ENCODE measurements at places on chromosomes 6 and 20.

DNA sequence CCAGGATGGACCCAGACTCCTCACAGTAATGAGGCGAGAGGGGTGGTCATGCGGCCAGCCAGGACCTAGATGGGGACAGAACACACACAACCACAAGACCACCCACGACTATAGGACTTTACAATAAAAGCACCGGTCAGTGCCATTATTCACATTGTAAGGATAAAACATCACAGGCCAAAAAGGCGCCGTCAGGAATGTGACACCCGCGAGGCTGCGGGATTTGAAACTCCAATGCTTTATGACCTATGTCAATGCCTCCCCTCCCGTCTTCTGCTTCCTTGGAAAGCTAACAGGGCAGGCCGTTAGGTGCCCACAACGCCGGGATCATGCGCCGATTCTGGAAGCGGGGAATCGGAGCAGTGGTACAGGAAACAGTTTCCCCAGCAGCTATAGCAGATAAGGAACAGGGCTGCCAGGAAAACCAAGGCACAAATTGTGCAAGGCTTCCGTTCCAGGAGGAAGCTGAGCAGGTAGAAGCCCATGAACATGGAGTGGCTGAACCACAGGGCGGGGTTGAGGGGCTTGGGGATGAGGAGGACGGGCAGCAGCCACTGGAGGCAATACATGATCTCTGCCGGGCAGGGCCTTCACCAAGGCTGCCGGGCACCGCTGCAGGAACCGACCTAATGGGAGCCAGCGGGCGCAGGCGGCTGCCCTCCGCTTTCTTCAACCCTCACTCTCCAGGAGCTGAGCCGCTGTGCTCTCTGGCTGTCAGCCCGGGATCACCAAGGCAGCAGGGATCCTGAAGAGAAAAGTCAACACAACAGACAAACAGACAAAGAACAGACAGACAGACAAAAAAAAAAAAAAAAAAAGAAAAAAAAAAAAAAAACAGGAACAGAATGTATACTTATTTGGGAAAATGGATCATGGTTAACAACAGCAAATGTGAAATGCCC is 2.2 kb upstream of the NNAT start:
- no peak for DNase-seq

DNA sequence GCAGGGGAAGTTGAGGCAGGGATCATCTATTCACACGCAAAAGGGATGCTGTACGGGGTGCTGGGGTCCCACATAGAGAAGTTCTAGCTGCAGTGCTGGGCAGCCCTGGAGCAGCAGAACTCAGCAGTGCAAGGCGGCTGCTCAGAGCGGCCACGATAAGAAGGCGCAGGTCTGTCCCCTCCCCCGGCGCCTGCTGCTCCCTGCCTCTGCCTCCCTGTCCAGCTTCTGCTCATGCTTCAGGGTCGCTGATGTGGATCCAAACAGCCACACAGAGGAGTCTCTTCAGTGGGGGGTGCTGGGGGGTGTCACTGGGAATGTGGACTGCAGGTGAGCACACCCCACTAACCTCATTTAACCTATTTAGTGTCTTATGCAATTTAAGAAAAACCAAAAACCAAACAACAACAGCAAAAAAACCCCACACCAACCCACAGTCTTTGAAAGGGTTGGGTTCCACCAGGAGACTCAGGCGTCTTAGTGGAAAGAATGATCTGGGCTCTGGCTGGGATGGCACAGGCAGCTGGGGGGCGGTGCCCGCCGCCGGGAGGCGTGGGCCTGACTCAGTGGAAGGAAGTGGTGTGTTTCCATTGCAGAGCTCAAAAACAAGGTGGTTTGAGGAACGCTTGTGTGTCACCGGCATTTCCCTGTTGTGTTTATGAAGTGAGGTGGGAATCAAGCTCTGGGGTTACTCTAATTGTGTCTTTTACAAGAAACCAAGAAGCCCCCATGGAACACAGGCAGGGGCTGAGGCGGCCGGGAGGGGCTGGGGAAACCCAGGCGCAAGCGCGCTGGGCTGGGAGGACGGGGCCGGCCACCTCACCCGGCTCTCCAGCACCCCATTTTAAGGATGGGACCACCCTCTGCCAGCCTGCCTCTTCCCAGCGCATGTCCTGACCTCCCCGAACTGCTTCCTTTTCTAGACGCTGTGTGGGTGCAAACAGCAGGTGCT is 55.1 kb downstream of the IRF4 start:
- peak; percentile 82 for DNase-seq

DNA sequence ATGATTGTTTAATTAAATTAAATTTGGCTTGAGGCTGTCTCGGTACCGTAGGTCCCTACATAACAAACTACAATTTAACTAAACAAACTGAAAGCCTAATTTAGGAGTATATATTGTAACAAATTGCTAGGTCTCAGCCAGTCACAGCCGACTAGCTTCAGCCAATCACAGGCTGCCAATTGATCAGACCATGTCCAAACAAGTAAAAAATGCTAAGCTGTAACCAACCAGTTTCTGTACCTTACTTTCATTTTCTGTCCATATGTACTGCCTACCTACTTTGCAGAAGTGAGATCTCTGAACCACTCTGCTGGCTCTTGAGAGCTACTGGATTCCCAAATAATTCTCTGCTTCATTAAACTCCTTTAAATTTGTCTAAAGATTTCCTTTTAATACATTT is 648.0 kb upstream of the GJE1 start:
- no peak for DNase-seq

DNA sequence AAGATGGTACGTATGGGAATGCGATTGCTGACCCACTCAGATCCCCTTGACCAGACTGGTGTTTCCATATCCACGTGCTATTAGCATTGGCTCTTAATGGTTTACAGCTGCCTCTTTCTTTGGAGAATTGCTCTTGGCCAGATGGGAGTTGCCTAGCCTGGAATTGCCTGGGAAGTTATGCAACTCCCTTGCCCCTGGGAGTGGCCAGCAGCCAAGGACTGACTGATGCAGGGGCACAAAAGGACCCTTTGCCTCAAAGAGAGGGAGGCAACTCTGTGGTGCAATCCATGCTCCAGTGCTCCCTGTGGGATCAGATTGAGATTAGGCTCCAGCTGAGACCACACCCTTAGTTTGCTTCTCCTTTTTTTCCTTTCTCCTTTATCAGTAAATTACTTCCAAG is 203.5 kb upstream of the JAG1 start:
- no peak for DNase-seq

DNA sequence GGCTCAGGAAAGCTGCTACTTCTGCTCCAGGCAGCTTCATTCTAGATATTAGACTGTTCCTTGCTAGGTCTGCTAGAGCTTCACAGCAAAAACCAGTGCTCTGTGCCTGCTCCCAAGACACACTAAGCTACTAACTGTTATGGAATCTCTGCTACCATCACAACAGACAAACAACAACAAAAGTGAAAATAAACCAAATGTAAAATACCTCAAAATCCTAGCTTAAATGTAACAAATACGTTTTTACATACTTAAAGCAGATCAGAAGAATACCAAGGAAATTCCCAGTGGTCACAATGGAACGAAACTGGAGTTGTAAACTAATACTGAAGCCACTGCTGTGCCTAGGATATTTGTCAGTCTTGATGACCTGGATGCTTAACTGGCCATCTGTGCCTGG is 84.6 kb upstream of the EZR start:
- no peak for DNase-seq

- no peak for DNase-seq
Observed at GRCh38 chr20:48277266-48277665, 492.0 kb upstream of the SULF2 start.

- DNase-seq, result no peak
Observed at GRCh38 chr6:45592991-45593390, 215.3 kb upstream of the SUPT3H start.

GRCh38 chr6:168496997-168497331 is 56.0 kb downstream of the SMOC2 start:
- no peak for DNase-seq

DNA sequence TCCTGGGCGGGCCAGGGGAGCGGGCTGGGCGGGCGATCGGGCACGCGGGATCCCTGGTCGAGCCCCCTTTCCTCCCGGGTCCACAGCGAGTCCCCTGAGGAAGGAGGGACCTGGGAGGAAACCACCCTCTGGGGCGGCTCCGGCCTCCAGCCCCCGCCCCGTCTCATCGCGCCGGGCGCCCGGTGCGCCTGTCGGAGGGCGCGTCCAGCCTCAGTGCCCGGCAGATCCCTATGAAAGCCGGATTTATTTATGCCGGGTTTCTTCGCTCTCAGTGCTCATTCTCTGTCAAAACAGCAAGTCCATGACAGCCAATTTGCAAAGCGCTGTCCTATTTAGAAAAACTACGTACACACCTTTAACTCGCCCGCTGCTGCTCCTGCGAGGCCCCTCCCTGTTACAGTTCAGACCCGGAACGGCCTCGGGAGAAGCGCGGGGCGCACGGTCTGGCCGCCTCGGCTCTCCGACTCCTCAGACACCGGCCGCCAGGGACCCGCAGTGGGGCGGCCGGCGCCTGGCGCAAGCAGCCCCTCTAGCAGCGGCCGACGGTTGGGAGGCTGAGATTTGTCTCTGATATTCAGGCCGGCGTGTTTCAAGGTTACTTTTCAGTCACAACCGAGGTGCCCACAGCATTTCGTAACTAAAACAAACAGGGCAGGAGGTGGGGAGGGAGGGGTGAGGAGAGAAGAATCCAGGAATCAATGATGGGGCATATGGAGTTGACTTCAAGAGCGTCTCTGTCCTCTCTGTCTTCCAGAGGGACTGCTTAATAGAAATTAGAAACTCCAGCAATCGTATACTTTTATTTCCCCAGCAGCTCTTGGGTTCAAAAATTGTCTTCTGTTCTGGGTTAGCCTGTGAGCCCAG is 782 bp upstream of the FOXA2 start:
- DNase-seq, result no peak

- no peak for DNase-seq
Observed at GRCh38 chr6:137283080-137283479, 63.9 kb upstream of the IFNGR1 start.

DNA sequence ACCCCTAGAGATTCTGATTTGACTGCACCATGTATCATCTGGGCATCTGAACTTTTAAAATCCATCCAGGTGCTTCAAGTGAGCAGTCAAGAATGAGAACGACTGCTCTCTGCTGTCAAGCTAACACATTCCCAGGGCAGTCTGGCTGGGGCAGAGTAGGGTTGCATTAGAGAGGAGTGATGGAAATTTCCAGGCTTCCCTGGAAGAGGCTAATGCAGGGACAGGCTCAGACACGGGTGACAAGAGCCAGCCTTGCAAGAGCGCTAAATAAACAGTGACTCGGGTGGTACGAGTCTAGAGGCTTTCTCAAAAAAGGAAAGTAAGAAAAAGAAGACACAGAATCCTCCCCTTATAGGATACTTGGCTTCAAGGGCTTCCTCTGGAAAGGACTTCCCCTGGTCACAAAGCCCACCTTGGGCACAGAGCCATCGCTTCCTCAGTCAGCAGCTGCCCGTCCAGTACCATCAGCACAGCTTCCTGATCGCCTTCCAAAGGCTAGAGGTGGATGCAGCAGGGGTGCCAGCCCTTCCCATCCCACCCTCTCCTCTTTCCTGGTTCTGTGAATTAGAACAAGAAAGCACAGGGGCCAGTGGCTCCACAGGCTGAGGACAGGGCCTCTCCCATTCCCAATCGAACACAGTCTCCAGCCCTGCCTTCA is 177.4 kb upstream of the RREB1 start:
- no peak for DNase-seq

- DNase-seq, result no peak
Observed at GRCh38 chr6:143061597-143062385, 1.1 kb downstream of the AIG1 start.

Measured in stimulated activated CD8-positive, alpha-beta memory T cell treated with anti-CD3 and anti-CD28 coated beads, Interleukin-2, amount 100 ng/mL, for 1 hour (primary cell).